ENCODE measurements at places on chromosomes 2 and 18.
A peak's percentile ranks its signal among the peaks of the same experiment; 100 is the strongest.

- no peak for DNase-seq
Measured at GRCh38 chr2:27174638-27175037, 25.8 kb downstream of the TCF23 start.

GRCh38 chr2:163658556-163658955 lies 77.3 kb downstream of the FIGN start:
- DNase-seq = no peak

DNA sequence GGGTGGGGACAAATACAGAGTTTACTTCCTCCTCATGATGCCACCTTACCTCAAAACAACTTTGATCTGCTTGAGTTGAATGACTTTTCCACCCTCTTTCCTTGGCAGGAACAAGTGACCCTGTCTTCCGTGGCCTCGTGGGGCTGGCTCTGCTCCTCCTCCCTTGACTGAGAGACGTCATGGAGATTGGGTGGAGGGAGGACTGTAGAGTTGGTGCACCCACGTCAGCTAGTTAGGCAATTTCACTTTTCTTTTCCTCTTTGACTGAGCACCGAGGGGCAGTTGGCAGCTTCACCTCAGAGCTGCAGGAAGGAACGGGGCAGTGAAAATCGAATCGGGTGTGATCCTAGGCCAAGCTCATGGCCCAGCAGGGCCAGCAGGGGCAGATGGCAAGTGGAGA lies at the start of gene SP140:
TSS of gene SP140 (plus strand) at position 251 of the 400 bp plus-strand sequence. CDS start at position 360, 109 bp downstream.
- DNase-seq = peak; percentile 83

DNA sequence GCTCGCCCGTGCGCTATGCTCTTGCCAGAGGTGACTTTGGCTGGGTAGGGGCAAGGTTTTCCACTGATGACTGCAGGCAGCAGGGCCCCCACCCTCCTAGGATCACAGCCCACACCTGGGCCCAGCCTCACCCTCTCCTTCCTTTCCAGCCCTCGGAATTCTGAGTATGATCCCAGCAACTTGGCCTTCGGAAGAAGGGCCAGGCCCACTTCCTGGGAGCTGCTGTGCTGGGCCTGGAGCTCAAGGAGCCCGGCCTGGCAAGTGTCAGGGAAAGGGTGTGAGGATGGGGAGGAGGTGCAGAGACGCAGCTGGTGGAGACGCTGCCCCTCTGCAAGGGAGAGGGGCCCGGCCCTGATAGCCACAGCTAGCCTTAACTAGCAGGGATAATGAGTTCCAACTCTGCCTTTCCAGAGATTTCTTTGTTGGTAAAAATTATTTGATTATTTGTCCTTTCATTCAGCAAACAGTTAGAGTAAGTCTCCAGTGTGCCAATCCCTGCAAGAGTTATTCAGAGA lies 1.7 kb upstream of the CNDP1 start:
- no peak for DNase-seq

GRCh38 chr2:218026676-218027425 lies 24.1 kb upstream of the TNS1 start:
- no peak for DNase-seq

GRCh38 chr2:205771666-205772065 lies 89.4 kb downstream of the NRP2 start:
- DNase-seq = no peak

DNA sequence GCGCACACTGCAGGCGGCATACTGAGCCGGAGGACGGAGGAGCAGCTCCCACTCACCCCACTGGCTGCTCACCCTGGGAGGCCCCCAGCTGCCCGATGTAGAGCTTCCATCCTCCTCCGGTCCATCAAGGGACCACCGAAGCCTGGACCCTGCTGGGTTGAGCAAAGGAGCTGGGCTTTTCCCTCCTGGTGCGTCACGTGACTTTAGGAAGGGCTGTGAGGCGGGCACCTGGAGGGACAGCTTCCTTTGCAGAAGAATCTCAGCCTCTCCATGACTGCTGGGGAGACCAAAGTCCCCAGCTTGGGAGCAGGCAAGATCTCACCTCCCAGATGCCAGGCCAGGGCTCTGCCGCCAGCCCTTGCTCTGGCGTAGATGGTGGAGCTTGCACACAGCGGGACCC lies 102.7 kb downstream of the TWIST2 start:
- DNase-seq = no peak

DNA sequence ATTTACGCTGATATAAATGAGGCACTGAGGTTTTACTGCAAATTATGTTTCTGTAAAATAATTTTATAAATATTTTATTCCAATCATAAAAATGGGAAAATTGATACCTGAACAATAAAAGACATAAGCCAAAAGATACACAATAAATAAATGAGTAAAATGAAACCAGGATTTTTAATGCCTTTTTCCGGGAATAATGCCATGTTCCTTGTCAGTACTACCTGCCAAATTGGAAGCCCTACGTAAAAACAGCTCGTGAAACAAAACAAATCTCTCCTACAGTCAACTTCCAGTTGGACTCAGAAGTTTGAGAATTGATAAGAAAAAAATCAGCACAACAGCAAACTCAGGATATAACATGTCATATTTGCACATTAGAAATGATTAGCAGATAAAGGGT lies 18.0 kb downstream of the GALNT3 start:
- DNase-seq = no peak

DNA sequence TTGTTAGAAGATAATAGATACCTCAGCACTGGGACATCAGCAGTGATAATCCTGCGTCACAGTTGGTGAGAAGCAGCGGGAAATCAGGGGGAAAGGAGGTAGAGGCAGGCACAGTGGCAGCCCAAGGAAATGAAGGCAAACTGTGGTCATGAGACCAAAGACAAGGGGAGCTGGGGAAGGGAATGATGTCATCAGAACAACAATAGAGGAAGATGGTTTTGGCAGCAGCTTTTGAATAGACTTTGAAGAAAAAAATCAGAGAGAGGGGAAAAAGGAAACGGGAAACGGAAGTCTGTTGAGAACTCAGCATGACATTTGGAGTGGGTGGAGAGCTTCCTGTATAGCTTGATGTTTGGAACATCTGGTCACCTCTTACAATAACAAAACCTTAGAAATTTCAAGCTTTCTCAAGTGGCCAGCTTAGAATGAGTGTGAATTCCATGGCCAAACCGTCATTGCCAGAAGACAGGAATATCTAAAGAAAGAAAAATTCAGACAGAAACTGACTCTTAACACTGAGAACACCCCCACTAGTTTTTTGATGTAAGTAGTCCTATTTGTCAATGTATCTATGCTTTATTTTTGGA lies 18.4 kb upstream of the YES1 start:
- peak; percentile 23 for DNase-seq

DNA sequence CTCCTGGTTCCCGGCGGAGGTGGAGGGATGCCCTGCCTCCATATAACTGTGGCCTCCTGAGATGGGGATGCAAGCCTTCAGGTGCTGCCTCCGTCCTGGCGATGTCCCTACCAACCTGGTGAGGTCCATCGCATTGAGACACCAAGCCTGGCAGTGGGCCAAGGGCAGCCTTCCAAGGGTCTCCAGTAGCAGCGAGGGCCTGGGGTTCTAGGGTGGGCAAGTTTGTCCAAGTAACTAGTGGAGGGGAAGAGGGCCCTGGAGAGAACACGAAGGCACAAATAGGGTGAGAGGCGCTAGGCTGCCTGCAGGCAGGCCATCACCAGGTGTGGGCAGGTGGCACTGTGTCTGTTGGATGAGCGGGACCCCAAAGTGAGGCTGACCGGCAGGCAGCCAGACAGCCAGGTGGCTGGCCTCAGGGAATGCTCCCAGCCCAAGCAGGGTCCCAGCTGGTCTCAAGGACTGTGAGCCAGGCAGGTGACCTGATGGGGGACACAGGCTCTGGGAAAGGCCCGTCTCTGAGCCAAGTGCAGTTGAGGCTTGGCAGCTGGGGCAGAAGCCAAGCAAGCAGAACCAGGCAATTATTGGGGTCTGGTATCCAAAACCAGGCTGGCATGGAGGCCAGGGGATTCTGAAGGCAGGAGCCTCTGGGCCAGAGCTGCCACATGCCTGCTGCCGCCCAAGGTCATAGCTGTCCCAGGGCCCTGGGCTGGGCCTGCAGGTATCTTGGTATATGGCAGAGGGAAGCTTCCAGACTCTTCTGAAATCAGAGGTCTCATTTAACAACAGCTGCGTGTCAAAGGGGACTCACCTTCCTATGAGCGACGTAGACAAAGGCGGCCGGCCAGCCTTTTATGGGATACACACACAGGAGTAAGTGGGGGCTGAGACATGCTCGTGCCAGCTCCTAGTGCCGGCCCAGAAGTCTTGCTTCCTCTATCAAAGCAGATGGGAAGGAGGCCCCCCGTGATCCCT lies 23.4 kb downstream of the RAMP1 start:
- DNase-seq = no peak

DNA sequence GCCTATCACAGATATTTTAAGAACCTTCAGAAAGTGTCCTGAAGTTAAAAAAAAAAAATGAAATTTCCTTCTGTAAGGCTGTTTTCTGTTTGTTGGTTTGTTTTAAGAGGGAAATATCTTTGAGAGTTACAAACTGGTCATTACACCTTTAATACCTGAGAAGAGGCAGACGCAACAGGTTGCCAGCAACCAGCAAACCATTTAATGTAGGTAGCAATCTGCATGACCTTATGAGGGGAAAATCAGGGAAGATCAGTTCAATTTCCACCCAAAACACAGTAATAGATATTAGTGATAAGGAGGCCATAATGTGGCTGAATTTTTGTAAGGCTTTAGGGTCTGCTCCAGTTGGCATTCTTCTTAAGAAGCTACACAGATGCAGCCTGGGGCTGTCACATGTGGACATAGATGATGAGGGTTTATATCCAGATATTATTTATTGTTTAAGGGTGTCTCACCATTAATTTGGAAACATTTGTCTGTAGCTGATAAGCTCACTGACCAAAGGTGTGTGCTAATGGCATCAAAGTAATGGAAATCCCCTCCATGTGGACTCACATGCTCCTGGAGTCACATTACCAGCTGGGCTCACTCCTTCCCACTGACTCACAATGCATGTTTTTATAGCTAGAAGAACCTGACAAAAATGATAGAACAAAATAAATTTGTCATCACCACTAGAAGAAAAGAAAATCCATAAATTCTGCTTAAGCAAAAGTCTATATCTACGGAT lies 83.5 kb upstream of the DTNA start:
- DNase-seq = no peak

DNA sequence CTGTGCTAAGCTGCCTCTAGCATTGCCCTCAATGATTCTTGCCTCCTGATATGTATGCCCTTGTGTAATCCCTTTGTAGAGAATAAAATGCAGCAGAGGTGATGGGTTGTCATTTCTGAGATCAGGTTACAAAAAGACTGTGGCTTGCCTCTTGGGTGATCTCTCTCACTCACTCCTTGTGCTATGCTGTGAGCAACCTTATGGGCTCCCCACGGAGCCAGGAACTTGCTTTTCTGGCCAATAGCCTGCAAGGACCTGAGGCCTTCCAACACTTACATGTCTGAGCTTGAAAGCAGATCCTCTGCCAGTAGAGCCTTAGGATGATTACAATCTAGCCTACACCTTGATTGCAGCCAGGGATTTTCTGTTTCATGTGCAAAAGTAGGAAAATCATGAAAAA lies 123.1 kb upstream of the XIRP2 start:
- DNase-seq = no peak

All from CD4-positive, alpha-beta T cell treated with Interferon gamma for 1 hour (primary cell).